ENCODE measurements at places on chromosomes 1 and 21.

GRCh38 chr21:45253180-45253579 lies 34.5 kb downstream of the POFUT2 start:
- no peak for DNase-seq

DNA sequence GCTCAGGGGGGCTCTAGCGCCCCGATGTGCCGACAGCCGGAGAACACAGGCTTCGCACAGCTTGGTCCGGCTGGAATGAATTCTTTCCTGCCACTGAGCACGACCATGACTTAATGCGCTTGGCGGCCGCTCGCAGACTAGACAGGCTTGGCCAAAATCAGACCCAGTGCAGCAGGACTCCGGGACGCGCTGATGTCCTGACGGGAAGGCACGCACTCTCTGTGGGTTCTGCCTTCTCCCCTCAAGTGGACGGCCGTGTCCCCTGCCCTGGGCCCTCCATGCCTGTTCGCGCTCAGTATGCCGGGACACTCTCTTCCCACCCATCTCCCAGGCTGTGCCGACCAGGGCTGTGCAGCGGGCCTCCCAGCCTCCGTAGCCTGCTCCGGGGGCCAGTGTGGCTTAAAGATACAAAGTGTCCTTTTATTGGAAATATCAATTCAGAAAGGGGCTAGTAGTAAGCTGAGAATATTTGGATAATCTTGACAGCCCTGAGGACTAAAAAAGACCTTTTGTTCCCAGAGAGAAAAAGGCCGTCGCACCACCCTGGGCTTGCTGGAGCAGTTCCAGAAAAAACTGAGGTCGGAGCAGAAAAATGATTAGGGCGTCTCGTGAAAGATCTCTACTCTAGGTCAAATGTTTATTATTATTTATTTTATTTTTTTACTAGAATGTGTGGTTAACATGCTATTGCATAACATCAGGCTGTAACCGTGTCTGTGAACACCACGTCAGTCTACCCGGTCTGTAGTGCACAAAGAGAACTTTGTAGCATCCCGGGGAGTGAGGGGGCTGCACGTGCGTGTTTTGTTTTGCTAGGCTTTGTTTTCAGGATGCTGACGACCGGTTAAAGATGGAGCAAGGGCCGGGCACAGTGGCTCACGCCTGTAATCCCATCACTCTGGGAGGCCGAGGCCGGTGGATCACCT lies 88.1 kb upstream of the ARHGEF16 start:
- DNase-seq = no peak

DNA sequence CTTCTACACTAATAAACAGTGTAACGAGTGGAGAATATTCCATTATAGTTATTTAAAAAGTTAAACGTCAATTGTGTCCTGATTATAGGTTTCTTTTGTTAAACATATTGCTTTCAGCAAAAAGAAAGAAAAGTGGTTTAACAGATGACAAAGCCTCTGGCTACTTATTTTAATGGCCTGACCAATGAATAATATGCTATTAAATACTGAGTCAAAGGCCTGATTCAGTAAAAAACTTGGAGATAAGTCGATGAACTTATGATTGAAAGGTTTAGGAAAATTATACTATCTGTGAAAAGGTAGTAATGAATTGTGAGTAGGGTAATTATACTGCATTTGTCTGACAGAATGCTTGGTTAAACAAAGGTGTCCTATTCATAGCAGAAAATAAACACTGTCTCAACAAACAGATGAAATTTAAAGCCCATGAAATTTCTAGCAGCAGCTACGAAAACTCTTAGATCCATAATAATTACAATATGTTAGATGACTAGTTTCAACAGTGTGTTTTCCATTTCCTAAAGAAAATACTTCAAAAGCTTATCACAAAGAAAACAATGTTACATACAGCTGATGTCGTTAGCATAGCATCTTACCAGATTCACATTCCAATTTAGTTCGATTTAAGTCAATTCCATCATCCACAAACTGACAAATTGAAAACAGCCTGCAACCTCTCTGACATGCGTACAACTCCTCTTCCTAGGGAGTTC lies 6.2 kb downstream of the TMEM59 start:
- no peak for DNase-seq

DNA sequence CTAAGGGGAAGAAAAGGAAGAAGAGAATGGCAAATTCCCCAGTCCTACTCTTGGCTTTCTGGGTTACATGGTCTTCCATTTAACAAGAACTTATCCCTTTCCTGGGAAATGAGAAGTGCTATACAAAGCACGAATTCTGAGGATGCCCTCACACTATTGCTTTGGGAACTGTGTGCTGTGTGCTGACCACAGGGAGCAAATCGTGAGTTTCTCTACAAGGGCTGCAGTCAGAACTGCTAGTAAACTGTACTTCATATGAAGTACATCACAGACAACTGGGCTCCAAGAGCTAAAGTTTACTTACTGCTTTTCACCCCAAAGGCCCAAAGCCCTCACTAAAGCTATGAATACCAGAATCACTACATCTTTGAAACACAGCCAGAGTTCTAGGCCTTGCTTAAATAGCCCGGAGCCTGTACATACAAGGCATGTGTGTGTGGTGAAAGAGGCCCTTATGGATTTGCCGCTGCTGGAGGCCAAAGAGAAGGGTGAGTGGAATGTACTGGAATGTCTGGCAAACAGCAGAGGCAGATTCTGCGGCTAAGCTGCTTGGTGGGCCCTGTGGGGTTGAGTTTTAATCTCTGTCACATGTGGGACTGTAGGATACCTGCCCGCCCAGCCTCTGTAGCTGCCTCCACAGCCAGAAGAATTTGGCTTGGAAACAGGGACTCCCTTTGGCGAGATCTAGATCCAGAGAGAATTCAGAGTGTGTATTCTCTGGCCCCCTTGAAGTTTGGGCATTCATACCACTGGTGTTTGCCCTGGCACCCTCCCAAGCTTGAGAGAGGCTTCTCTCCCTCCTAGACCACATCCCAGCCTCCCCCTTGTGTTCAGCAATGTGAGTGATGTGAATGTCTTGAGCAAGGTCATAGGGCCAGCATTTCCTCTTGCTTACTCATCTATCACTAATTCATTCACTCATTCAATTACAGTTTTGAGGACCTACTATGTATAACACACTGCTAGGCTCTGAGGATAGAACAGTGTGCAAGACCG lies 21.9 kb upstream of the TRIM67 start:
- no peak for DNase-seq

- DNase-seq = no peak
Measured at GRCh38 chr1:201528631-201529252, 10.2 kb upstream of the NAV1 start.

DNA sequence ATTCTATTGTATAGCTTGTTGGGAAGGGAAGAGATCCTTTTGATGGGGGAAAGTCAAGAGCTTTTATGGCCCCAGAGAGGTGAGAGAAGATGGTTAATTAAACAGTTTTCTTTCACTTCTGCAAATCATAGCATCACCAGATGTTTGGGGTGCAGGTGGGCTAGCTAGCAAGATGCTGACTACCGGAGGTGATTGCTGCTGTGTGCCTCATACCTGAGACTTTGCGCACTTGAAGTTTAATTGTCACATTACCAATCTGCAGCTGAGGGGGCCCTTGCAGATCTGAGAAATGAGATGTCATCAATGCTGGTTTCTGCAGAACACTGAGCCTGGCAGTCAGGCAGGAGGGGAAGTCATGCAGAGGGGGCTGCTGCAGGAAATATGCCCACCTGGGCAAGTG lies 73.9 kb downstream of the SNRPE start:
- DNase-seq = no peak

- DNase-seq = no peak
Measured at GRCh38 chr1:180851995-180852887, 60.5 kb upstream of the KIAA1614 start.

- no peak for DNase-seq
Measured at GRCh38 chr1:24085546-24085945, 26.4 kb downstream of the MYOM3 start.

- no peak for DNase-seq
Measured at GRCh38 chr1:18004278-18004677, 103.3 kb upstream of the IGSF21 start.

DNA sequence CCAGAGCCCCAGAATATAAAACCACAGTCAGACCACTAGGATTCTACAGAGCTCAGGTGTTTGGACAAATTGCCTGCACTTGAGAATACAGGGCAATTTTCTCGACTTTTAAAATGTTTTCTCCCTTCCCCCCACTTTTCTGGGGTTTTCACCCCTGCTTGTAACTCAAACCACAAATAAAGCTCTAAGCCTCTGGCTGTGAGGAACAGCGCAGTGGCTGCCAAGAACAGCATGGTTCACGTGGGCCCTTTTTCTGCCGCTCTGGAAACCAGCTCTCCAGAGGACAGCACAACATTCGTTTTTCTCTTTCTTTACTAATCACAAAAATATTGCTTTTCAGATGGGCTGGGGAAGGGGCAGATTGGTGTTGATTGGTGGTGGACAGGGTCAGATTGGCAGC lies 102.2 kb upstream of the JUN start:
- no peak for DNase-seq

GRCh38 chr1:54609301-54609921 lies 13.9 kb downstream of the FAM151A start:
- DNase-seq = no peak

DNA sequence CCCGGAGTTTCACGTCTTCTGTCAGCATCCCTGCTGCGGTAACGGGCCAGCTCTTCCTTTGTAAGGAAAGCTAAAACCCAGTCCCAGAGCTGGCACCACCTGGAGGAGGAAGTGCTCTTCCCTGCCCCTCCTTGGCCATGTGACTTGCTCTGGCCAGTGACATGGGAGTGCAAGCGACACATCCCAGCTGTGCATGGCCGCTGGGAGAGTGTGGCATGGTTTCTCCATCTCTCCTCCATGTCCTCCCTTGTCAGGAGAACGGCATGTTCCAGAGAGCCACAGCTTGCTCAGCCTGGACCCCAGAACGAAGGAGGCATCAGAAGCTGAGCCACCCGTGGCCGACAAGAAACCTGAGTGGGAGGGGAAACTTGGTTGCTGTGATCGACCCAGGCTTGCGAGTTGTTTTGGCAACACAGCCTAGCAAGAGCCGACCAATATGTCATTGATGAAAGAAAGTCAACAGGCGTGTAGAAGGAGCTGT lies 2.7 kb upstream of the PRXL2B start:
- DNase-seq = no peak

- no peak for DNase-seq
Measured at GRCh38 chr1:69787151-69787550, 219.4 kb downstream of the LRRC7 start.

DNA sequence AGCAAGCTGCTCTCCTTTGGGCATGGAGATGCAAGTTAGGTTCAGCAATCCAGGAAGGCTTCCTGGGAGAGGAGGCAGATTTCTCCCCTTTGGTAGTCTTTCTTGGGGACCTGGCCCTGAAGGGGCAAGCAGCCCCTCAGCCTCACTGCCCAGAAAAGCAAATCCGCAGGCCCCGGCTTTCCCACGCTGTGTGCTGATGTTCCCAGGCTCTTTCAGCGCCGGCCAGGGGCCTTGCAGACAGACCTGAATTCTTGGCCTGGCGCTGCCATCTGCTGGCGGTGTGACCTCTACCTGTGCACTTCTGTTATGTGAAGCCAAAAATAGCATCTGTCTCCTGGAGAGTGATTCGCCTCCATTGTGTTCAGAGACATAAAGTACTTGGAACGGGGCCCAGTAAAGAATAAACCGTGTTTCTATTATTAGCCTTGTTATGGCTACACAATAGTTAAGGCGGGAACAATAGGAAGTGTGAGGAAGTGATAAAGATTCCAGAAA lies 64.8 kb downstream of the ALPL start:
- peak; percentile 4 for DNase-seq

DNA sequence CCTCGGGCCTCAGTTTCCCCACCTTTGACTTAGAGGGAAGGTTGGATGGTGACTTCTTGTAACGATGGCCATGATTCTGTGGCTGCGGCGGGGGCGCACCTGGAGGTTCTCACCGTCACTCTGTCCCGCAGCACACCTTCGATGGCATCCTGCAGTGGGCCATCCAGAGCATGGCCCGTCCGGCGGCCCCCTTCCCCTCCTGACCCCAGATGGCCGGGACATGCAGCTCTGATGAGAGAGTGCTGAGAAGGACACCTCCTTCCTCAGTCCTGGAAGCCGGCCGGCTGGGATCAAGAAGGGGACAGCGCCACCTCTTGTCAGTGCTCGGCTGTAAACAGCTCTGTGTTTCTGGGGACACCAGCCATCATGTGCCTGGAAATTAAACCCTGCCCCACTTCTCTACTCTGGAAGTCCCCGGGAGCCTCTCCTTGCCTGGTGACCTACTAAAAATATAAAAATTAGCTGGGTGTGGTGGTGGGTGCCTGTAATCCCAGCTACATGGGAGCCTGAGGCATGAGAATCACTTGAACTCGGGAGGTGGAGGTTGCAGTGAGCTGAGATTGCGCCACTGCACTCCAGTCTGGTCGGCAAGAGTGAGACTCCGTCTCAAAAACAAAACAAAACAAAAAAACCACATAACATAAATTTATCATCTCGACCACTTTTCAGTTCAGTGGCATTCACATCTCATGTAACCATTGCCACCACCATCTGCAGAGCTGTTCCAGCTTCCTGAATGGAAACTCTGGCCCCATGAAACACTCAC lies 2.1 kb upstream of the PFKL start:
- DNase-seq = peak; percentile 75

- no peak for DNase-seq
Measured at GRCh38 chr1:187122566-187122965, 293.8 kb downstream of the PLA2G4A start.

DNA sequence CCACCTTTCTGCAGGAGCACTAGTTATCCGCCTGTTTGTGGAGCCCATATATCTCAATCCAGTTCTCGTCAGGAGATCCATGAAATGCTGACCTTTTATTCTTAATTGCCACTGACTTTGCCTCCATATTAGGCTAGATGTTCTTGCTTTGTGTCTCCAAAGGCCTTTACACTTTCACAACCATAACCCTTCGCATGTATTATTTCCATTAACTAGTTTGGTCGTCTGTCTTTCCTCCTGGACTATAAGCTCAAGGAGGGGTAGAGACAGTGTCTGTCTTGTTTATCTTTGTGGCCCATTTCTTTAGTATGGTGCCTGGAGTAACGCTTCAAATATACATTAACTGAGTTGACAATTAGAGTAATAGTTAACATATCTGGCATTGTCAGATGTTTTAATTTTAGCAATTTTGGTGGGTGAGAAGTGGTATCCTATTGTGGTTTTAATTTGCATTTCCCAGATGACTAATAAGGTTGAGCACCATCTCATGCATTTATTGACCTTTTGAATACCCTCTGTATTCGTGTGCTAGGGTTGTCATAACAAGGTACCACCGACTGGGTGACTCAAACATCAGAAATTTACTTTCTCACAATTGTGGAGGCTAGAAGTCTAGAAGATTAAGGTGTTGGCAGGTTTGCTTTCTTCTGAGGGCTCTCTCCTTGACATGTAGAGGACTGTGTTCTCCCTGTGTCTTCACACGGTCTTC lies 21.7 kb upstream of the IL12RB2 start:
- DNase-seq = no peak

GRCh38 chr1:40711465-40712404 lies 20.2 kb downstream of the NFYC start:
- no peak for DNase-seq
